ENCODE measurements at places on chromosomes 6 and 20.
A peak's percentile ranks its signal among the peaks of the same experiment; 100 is the strongest.

GRCh38 chr6:11806561-11807317, 28.1 kb upstream of the ADTRP start:
- DNase-seq = no peak

DNA sequence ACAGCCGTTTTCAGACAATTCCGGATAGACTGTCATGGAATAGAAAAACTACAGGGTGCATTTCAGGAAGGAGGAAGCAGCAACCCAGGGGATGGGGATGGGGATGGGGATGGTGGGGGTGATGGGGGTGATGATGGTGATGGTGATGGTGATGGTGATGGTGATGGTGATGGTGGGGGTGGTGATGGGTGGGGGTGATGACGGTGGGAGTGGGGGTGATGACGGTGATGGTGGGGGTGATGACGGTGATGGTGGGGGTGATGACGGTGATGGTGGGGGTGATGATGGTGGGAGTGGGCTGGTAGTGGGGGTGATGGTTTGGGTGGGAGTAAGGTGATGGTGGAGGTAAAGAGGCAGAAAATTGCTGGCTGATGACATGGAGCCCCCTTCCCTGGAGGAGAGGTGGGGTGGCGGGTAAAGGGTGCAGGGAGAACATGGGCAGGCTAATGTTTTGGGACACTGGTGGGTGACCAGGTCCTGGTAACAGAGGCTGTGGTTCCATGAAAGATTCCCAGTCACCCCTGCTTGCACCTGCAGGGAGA, 17.5 kb downstream of the LAMA5 start:
- no peak for DNase-seq

- no peak for DNase-seq
Observed at GRCh38 chr6:144469144-144469575, 184.0 kb downstream of the UTRN start.

DNA sequence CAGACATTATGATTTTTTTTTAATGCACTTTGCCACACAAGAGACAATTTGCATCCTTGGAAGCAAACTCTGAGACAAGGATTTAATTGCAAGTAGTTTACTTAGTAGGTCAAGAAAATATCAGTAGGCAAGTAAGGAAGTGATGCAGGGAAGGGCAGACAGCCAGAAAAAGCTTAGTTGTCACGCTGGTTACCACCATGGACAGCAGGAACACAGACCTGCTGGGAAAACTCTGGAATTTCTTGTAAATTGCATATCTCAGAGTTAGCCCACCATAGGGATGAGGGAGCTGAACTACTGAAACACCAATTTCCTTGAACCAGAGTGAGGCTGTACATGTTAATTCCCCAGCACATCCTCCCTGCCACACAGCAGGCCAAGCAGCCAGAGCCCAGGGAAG, 92.7 kb downstream of the L3MBTL3 start:
- DNase-seq = no peak

- no peak for DNase-seq
Observed at GRCh38 chr20:19449051-19449450, 236.6 kb downstream of the SLC24A3 start.

DNA sequence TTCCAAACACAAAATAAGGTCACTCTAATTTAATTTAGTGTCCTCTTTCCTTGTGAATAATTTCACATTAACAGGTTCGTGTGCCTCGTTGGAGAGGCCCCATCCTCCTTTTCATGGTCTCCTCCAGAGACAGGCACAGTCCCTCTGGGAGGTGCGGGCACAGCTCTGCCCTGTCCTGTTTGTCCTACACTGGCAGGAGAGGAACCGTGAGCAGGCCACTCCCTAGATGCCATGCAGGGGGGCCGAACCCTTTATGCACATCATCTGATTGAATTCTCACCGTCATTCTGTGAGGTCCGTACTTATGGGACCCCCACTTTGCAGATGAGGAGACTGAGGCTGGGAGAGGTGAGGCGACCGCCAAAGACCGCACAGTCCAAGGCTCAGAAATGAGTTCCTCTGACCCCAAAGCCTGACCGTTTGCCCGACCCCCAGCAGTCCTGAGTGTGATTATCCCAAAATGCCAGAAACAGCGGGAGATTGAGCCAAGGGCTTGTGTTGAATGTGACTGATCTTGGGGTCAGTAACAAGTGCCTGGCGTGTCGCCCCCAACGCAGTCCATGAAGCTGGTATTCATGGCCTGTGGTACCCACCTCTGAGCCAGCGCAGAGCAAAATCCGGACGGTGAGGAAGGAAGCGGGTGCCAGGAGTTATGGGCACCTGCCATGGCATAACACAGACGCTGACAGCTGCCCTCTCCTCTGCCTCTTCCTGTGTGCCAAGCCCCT, 43.5 kb downstream of the PMEPA1 start:
- DNase-seq = no peak

DNA sequence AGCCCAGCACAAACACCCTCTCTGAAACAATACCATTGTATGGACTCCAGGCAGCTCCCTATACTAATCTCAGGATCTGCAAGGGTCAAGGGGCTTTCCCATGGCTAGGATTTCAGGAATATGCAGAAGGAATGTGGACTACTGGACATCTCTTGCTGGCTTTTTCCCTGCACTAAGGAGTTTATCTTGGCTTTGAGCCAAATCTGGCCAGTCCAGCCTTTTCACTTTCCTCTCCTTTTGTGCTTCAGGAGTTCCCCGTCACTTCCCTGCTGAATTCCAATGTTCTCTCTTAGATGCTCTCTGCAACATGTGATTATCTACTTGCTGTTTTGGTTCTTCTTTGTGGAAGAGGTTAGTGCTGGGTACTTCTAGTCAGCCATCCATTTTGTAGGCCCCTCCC, 568.2 kb downstream of the HDGFL1 start:
- DNase-seq = no peak

DNA sequence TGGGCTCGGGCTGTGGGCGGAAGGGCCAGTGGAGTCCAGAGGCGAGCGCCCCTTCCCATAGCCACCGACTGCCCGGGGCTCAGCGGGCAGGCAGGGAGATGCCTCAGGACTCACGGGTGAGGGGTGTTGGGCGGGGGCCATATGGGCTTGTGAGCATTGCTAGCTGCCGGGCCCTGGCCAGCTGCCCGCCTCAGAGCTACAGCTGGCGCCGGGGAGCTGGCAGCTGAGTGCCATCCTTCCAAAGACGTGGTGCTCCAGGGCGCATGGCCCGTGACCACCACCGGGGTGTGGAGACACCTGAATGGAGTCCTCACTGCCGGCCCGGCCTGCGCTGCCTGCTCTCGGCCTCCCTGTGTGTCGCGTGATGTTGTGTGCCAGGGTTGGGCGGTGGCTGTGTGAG, 10.6 kb upstream of the RBBP8NL start:
- peak; percentile 82 for DNase-seq

DNA sequence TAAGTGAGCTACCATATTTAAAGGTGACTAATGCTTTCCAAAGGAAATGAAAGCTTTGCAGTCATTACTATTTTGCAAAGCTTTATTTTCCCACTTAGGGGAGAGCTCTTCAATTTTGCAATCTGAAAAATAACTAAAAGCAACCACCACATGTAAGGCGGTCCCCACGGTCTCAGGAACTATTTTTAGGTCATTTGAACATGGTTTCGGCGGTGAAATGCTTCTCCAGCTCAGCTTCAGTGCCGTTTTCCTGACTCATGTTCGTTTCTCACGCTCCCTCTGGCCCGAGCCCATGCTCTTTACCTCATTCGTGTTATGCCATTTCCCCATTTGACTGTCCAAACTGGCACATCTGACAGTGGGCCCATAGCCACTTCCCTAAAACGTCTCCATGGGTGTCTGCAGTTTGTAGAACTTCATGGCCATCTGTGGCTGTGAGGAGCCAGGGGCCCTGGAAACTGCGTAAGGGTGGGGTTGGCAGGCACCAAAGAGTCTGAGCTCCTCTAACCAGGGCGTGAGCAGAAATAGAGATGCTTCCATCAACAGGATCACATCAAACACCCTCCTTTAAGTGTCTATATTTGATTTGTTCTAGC, 46.5 kb downstream of the ADTRP start:
- DNase-seq = no peak

DNA sequence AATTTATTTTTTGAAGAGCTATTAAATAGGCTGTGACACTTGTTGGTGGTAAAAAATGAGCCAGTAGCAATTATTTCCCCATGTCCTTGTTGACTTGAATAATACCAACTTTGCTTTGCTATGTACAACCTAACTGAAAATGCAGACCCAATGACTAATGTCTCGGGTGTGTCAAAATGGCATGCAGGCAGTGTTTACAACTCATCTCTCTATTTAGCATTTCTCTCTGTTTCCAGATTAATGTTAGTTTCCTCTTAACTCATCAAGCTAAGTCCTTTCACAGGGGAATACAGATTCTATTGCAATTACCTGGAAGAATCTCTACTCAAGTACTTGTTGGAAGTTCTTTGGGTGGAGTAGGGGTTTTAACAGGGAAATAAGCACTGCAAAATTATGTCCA, 504.4 kb downstream of the BCKDHB start:
- no peak for DNase-seq

- DNase-seq = no peak
Observed at GRCh38 chr20:59182401-59183044, 18.9 kb downstream of the ZNF831 start.

GRCh38 chr20:22411627-22412450, 172.5 kb downstream of the FOXA2 start:
- no peak for DNase-seq

DNA sequence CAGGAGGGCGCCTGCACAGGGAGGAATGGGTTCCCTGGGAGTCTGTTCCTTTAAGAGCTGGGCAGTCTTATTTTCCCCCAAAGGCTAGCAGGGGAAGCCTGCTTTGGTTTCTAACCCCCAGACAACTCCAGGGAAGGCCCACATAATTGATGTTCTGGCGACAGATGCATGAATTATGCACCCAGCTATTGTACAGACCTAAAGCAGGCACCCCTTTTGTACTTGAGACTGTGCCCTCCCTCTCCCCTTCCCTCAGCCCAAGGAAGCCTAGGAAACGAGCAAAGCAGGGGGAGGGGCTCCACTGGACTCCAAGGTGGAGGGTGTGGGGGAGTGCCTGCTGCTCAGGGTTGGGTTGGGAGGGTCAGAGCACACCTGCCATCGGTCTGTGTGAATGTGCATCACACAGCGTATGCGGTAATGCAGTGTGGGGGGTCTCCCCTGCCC, 102.1 kb downstream of the KCNB1 start:
- no peak for DNase-seq
